ENCODE measurements at places on chromosomes 2 and 18.

- DNase-seq: no peak
Observed at GRCh38 chr18:10563886-10564285, 38.1 kb downstream of the NAPG start.

DNA sequence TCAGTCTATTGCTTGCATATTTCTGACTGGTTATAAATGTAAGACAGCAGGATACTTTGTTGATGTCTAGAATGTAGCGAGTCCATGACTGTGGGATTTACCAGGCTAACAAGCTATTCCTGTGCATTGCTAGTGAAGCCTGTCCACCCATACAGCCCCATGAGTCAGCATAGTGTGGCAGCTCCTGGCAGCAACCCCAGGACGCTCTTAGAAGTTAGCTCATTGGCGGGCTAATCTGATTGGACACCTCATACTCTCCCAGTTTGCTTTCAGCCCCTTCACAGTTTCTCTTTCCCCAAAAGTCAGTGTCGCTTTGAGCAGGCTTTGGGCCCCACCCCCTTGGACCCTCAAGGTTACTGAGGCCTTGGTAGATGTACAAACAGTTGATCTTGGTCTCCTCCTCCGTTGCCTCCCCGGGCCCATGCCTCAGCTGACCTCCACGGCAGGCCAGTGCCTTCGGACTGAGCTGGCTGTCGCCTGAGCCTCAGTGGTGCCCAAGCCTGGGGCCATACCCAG lies 48.0 kb downstream of the COA5 start:
- DNase-seq: no peak

DNA sequence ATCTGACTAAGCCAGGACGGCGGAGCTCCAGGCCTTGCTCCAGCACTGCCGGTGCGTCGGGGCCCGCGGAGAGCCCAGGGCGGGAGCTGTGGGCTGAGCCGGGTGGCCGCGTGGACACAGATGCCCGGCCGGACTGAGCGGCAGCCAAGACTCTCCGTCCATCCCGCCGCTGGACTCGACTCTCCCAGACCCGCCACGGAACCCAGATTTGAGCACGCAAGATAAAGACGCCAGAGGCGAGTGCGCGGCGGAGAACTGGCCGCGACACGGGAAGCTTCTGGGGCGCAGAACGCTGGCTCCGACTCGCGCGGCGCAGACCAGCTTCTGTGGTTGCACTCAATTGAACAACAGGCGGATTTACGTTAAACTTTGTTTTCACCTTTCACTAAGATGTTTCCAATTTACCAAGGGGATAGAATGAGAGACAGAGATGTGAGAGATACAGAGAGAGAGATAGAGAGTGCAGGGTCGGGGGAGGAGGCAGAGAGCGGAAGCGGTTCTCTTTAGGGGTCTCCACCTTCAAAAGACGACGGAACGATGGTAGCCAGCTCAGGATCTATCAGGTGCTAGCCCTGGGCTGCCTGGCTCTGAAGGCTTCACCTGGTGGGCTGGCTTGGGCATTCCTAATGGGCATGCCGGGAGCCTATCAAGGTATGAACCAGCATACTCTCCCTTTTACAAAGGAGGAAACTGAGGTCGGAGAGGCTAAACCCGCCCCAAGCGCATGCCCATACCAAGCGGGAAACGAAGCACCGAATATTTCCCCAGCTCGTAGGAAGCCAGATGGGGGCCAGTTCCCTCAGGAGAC lies 10.4 kb upstream of the EN1 start:
- DNase-seq: no peak

DNA sequence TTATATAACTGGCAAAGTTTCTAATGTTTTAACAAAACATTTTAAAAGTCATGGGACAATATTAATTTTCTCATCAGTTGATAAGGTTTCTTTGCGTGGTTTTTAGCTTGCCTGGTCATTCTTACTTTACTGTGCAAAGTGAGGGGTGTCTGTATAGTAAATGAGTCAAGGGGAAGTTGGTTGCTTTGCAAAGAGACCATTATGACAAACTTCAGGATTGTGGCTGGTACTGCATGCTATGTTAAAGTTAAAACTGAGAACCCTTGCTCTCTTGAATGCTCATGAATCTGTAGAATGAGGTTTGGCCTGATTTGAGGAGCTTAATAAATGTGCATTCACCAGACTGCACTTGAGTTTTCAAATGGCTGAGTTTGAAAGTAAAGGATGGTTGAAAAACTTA lies 47.0 kb downstream of the COL4A4 start:
- no peak for DNase-seq

- no peak for DNase-seq
Observed at GRCh38 chr2:41657226-41657625, 390.6 kb upstream of the PKDCC start.
